A549 treated with AZD2906 at 1 μM for 4 hours (cell line): ENCODE measurements at places on chromosomes 6 and 20. TPM values are rescaled to one million over a fixed set of nuclear protein-coding genes. Genes with fewer than 3 reads are reported as not detected.

MPIG6B gene
- total RNA-seq = not detected in 5 replicates

BANF2 gene
- not detected in 5 replicates for total RNA-seq

GPR63 gene
- total RNA-seq = 0.33 to 0.50 TPM (median 0.34 TPM) in 5 replicates

SNRPB gene
- 879 to 1,091 TPM (median 997 TPM) in 5 replicates for total RNA-seq

CEP250 gene
- 22.7 to 30.3 TPM (median 24.9 TPM) in 5 replicates for total RNA-seq
